ENCODE measurements at places on chromosomes 2 and 18.

DNA sequence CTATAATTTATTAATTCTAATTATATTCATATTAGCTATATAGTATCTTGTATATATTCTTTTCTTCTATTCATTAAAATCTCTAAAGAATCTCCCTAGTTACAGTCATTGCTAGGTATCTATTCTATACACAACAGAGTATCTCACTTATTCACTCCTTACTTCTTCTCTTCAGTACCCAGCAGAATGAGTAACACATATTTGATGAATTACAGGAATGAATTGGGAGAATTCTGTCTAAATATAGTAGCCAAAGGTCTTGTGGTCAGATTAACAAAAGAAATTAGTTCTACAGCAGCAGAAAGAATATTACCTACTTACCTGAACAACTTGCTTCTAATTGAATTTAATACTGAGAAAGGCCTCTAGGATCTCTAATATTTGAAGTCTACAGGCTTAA, 758.0 kb upstream of the ZEB2 start:
- no peak for DNase-seq

- DNase-seq: no peak
Measured at GRCh38 chr2:235146871-235147565, 195.2 kb downstream of the SH3BP4 start.

DNA sequence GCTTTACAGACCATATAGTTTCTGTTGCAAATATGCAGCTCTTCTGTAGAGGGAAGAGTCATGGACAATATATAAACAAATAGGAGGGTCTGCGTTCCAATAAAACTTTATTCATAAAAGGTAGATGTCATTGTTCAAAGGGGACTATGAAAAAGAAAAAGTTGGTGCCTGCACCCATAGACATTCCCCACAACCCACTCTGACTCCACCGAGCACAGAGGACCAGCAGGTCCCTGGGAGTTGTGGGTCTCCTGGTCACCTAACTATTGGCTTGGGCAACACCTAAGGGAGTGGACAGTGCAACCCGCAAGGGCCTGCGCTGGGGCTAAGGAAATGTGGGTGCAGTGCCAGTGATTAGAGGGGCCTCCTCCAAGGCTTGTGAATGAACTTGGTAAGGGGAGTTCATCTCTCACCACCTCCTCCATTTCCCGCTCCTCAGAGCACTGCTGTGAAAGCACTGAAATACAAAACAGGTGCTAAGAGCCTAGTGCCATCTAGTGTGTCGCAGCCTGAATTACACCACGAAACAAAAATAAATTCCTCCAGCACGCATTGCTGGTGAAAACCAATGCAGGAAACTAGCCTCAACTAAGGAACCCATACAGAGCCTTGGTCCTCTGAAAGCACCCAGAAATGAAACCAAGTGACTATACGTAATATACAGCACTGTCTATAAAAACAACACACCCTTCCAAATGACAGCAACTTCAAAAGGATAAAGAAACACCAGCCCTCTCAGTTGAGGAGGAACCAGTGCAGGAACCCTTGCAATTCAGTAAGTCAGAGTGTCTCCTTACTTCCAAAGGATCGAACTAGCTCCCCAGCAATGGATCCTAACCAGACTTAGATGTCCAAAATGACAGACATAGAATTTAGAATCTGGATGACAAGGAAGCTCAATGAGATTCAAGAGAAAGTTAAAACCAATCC, 166.6 kb downstream of the RNF144A start:
- DNase-seq: no peak

DNA sequence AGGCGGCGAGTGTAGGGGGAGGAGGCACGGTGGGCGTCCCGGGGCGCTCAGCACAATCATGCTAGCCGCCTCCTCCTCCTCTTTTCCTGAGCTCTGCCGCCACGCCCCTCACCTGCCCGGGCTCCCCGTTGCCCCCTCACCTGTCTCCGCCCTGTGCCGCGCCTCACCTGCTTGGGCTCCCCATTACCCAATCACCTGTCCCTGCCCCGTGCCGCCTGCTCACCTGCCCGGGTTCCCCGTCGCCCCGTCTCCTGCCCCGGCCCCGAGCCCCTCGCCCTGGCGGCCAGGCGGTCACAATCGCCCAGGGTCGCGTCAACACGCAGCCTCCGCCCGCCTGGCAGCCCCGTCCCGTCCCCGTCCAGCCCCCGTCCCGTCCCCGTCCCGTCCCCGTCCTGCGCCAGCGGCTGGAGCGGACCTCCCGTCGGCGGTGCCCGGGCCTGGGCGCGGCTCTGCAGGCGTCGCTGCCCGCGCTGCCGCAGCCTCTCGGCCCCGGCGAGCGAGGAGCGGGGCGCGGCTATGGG, at the start of gene DCDC2C:
Gene DCDC2C, plus strand, starts transcription at position 340 of the 521 bp plus-strand sequence. Its CDS starts 177 bp downstream, at position 517.
- DNase-seq: no peak

- no peak for DNase-seq
Measured at GRCh38 chr2:236747925-236748324, 178.3 kb downstream of the ACKR3 start.

GRCh38 chr18:11322006-11322405, 172.6 kb upstream of the PIEZO2 start:
- DNase-seq: no peak

DNA sequence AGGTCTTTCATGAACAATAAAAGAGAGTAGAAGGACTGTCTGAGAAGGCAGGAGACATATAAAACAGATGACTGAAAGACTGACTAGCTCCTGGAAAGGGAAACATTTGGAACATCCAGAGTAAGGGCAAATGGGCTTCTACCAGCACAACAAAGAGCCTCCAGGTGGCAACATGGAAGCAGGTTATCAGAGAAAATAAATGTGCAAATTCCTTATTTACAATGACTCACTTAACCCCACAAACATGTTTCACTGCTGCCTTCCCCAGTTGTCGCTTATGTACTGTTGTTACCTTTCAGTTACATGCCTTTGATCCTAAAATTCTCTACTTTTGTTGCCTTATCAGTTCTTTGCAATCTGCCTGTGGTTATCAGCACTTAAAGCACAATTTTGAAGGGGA, 117.0 kb downstream of the HIBCH start:
- DNase-seq: no peak

DNA sequence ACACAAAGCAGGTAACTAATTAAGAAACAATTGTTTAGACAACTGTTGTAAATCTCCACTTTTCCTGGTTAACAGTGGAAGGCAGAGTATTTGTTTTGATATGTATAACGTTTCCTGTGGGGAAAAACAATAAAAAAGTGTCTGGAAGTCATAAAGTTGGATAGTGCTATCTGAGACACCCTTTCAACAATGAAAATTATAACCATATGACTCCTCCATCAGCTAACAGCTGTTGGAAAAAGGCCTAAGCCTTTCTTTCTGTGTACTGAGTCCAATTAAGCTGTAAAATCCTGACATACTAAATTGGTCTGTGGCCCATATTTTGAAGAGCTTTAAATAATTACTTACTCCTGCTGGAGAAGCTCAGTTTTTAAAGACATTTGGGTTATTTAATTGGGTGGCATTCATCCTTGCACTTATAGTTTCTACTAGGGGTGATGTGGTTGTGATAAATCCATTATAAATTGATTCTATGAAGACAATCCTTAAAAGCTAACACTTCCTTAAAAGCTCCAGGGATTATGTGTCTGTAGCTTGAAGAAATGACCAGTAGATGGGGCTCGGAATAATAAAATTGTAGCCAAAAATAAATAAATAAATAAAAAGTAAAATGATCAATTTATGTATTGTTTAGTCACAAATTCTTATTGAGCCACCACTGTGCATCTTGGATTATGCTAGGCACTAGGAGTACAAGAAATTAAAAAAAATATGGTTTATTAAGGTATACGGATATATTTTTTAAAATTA, 698.1 kb upstream of the NXPH2 start:
- DNase-seq: no peak

DNA sequence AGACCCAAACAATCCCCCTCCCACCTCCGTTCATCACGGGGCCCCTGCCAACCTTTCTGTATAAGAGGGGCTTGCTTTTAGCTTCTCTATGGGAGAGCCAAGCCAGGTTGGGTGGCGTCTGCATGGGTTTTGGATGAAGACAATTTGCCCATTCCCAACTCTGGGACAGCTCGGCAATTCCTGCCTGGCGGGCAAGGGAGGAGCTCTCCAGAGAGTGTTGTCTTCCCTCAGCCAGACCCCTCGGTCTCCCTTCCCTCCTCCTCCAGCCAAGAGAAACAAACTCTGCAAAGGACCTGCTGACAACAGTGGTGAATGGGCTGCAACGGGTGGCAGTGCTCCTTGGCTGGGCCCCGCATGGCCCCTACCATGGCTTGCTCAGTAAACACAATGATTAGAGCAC, 267.2 kb upstream of the HDAC4 start:
- DNase-seq: no peak

GRCh38 chr2:240623531-240624010, 1.7 kb upstream of the GPR35 start:
- no peak for DNase-seq

DNA sequence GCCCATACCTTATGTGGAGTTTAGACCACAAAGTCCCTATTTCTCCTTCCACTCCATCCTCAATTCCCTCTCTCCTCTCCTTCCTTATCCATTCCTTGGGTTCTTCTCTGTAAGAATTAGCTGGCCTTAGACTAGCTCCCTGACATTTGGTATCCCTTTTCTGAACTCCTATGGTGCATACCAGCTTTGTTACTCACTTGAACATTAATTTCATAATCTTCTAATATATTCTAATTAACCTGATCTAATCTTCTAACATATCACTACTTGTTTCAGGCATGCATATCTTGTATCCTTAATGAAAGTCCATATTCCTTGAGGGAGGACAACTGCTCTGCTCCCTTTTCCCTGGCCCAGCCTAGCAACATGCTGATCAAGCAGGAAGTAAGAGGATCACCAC, 66.4 kb downstream of the EHD3 start:
- DNase-seq: no peak

GRCh38 chr2:8674420-8675009, 7.3 kb upstream of the ID2 start:
- no peak for DNase-seq

GRCh38 chr18:37967261-37967660, 401.7 kb upstream of the CELF4 start:
- no peak for DNase-seq

DNA sequence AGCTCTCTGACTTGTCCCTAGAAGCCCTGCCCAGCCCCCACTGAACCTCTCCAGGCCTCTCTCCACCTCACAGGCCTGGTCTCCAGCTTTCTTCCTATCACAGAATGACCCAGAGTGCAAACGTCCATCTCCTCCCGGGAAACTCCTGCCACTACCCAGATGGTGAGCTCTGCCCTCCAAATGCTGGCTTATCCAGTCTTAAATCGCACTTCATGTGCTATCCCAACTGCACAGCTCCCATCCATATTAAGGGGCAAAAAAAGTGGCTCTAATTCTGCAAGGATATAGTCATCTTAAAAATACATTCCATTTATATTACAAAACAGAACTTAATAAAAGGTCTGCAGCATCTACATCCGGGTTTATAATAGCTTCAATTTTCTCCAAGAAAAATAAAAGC, 70.8 kb upstream of the CDC42EP3 start:
- DNase-seq: no peak

GRCh38 chr2:2974982-2975381, 402.6 kb downstream of the EIPR1 start:
- no peak for DNase-seq

GRCh38 chr2:134764164-134764563, 45.4 kb upstream of the TMEM163 start:
- DNase-seq: no peak

GRCh38 chr2:120902592-120902991, 166.9 kb downstream of the GLI2 start:
- no peak for DNase-seq

- DNase-seq: no peak
Measured at GRCh38 chr2:26325851-26326250, 20.1 kb upstream of the SELENOI start.

- no peak for DNase-seq
Measured at GRCh38 chr2:28038722-28039121, 148.2 kb downstream of the BABAM2 start.

DNA sequence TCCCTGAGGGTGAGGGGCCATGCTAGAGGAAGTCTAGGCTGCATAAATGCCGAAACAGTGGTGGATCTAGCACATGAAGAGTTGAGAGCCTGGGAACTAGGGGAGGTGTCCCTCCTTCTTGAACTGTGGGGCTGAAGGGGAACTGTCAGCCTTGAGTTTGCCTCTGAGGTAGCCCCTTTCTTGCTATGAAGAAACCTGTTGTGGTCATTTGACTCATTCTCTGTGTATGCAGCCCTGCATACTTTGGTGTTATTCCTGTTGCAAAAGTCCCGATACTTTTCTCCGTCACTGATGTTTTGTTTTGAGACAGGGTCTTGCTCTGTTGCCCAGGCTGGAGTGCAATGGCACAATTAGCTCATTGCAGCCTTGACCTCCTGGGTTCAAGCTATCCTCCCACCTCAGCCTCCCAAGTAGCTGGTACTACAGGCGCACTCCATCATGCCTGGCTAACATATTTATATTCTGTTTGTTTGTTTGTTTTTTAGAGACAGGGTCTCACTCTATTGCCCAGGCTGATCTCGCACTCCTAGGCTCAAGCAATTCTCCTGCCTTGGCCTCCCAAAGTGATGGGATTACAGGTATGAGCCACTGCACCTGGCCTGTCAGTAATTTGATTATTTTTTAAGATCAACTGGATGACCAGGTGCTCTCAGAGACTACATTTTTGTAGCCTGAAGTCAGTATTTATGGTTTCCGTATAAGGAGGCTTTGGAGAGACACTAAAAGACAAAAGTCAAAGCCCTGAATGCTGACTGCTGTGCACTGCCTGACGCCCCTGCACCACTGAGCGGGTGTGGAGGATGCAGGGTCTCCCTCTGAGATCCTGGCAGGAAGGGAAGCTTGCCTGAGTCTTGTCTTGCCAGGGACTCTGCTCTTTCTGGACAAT, 126.0 kb upstream of the MSH6 start:
- no peak for DNase-seq

DNA sequence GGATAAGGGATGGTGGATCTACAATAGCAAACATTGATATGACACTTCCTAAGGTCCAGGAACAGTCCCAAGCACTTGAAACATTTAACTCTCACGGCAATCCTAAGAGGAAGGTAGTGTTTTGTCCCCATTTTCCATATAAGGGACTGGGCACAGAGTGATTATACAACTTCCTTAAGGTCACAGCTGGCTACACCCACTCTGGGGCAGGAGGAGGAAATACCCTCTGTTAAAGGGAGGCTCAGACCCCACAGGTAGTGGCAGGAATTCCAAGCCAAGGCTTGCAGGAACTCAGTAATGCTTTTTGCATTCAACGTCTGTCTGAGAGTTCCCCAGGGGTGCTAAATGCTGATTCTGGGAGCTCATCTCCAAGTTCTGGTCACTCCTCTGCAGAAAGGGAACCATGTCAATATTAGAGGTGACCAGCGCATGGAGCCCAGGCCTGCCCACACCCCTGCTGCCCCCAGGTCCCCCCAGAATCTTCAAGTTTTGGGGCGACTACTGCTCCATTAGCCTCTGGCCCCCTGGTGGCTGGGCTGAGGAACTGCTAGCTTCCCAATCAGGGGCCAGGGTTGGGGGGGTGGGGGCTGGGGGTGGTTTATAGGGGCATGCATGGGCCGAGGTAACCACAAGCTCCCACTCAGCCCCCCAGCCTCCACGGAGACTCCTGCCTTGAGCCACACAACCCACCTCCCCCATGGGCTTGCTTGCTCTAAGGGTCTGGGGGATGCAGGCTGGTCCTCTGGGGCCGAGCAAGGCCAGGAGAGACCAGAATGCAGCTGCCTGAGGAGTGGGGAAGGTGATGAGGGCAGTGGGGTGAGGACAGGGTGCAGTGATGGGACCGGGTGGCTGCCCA, 11.1 kb downstream of the OBSL1 start:
- no peak for DNase-seq
